Stimulated activated CD4-positive, alpha-beta T cell treated with anti-CD3 and anti-CD28 coated beads, Interleukin-1b, Interleukin-23, amount 100 ng/mL, for 1 hour (primary cell): ENCODE measurements at places on chromosomes 5 and 9.
A peak's percentile ranks its signal among the peaks of the same experiment; 100 is the strongest.

GRCh38 chr5:164672205-164672604 lies 1166.8 kb downstream of the MAT2B start:
- no peak for DNase-seq

DNA sequence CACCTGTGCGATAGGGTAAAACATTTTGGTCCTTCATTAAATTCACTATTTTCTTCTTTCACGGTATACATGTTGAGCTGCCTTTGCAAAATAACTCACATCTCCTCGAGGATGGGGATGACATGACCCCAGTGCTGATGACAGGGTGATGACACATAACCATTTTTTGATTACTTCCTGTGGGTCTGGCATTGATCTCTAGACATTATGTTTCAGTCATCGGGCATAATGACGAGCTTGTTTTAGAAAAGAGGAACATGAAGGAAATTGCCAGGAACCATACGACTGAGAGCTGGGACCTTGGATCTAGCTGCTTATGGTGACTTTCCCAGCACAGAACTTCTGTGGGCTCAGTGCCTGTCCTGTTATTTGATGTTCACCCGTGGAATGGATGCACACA lies 25.2 kb downstream of the COL5A1 start:
- no peak for DNase-seq

GRCh38 chr9:124855566-124855943 lies 2.3 kb downstream of the WDR38 start:
- no peak for DNase-seq

DNA sequence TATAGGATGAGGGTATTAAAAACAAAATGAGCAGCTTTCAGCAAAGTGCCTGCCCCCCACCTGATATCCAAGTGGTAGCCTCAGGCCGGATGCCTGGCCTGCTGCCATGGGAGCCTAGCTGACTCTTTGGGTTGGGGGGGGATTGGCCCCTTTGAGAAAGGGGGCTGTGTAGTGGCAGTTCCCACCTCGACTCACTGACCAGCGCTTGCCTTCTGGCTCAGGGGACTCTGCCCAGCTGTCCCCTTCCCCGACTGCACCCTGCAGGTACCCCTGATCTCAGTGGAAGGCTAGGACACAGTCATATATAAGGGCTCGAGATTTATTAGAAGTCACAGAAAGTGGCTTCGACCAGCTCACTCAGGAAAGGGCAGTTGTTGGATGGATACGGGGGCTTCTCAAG lies 1.5 kb upstream of the NEUROG1 start:
- no peak for DNase-seq

DNA sequence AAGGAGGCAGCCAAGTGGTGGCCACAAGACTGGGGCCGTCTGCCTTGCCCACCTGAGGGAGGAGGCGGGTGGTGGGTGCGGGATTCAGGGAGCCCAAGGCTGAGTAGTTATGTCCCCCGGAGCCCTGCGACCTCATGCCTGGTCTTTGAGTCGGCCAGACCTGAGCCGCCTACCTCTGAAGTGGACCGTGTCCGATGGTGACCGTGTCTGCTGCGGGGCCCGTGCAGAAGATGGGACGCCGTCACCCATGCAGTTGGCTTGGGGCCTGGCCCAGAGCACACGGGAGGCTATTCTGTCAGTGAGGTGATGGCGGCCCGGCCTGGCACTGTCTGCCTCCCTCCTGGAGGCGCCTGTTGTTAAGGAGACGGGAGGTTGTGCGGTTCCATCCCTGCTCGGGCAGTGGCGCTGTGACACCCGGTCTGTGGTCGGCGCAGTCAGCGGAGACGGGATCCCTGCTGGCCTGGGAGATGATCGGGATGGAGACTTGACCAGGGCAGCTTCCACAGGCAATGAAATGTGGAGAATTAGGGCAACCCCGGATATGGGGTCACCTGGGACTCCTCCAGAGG lies 62.5 kb upstream of the FCN2 start:
- no peak for DNase-seq

GRCh38 chr5:431001-431710 lies 11.8 kb upstream of the EXOC3 start:
- DNase-seq, result peak; percentile 42

- DNase-seq, result no peak
Observed at GRCh38 chr5:65356274-65356673, 125.4 kb downstream of the ADAMTS6 start.

GRCh38 chr5:136446565-136446964 lies 81.2 kb upstream of the TRPC7 start:
- no peak for DNase-seq
